H54 (cell line): ENCODE measurements at places on chromosomes 7 and 10.

GRCh38 chr10:128209862-128210214, 83.6 kb upstream of the MKI67 start:
- DNase-seq = no peak

GRCh38 chr7:137977173-137977572, 24.7 kb downstream of the CREB3L2 start:
- no peak for DNase-seq

GRCh38 chr7:149003018-149003417, 25.3 kb downstream of the PDIA4 start:
- no peak for DNase-seq

DNA sequence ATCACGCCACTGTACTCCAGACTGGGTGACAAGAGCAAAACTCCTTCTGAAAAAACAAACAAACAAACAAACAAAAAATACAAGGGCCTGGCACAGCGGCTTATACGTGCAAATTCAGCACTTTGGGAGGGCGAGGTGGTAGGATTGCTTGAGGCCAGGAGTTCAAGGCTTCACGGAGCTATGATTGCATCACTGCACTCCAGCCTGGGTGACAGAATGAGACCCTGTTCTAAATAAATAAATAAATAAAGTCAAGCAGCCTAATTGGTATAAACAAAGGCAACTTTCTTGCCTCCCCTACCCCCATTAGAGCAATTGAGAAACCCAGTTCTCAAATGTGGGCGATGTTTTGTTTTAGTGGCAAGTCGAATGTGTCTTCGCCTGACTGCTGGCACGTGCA, 26.3 kb upstream of the KPNA7 start:
- no peak for DNase-seq

- DNase-seq = peak; percentile 61
Measured at GRCh38 chr7:23235813-23236221, 10.8 kb upstream of the GPNMB start.

DNA sequence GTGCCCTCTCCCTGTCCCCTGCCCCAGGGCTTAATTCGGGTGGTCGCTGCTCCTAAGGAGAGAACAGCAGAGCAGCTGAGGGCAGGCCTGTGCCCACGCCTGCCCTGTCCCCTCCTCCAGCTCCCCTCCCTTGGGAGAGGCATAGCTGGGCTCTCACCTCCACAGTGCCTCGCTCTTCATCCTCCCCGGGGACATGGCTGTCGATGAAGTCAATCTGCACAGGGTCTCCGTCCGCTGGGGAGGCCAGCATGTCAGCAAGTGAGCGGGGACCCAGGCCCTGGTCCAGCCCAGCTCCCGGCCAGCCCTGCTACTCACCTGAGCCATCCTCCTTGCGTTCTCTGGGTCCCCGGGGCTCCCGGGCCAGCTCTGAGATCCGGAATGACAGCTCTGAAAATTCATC, 3.8 kb upstream of the SAP25 start:
- DNase-seq = no peak

DNA sequence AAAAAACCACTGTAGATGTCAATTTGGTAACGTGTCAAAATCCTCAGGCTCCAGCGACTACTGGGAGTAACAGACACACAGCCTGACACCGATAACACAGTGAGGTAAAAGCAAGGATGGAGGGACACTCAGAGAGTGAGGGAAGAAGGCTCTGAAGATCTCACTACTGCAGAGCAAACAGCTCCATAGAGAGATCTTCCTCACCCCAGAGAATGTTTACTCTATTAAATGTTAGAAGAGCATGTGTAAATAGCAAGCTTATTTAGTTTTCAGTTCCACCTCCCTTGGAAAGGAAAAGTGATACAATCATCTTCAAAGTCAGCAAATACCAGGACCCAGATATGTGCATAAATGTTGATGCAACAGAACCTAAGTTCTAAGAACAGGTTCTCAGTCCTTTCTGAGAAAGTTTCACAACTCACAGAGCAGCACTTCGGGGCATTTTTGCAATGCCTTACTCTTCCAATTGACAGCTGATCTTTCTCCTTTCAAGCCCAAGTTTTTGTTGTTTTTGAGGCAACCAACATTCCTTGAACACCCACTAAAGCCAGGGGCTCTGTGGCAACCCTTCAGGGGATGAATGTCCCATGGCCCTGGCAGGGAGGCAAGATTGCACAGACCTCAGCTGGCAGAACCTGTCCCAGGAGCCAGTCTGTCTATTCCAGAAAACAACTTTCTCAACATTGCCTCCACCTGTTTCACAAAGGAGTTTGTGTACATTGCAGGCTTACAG, 177.4 kb downstream of the SFMBT2 start:
- no peak for DNase-seq

- no peak for DNase-seq
Measured at GRCh38 chr7:138570715-138571114, 110.7 kb downstream of the TRIM24 start.

DNA sequence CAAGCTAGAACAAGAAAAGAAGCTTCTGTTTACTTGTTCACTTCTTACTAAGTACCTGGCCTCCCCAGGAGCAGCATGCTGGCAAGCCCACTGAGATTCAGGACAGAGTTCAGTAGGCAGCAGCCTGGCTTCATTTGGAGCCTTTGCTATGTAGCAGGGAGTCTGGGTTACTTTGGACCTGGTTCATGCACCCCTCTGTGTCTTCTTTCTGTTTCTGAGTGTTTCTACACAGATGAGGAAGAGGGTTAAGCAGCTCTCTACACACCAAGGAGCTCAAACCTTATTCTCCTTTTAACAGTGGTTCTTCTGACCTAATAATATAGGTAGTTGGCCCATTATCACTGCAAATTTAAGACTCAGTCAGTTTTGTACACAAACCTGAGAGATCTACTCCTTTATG, 152.9 kb downstream of the ARID5B start:
- no peak for DNase-seq

- no peak for DNase-seq
Measured at GRCh38 chr7:83608716-83609115, 40.2 kb downstream of the SEMA3E start.

DNA sequence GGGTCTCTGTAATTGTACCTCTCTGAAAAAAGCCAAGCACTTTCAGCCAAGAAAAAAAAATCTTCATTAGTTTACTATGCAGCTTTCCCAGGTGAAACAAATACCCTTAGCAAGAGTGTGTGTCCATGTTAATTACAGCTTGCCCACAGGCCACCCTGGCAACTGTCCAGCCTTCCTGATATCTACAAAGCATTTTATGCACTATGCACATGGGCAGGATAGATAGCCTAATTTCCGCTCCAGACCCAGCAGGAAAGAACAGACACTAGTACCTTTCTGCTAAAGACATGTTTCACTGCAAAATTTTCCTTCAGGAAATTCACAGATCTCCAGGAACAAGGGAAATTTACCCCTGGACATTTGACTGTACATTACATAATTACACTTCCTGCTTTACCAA, 24.4 kb downstream of the CACNA2D1 start:
- no peak for DNase-seq

DNA sequence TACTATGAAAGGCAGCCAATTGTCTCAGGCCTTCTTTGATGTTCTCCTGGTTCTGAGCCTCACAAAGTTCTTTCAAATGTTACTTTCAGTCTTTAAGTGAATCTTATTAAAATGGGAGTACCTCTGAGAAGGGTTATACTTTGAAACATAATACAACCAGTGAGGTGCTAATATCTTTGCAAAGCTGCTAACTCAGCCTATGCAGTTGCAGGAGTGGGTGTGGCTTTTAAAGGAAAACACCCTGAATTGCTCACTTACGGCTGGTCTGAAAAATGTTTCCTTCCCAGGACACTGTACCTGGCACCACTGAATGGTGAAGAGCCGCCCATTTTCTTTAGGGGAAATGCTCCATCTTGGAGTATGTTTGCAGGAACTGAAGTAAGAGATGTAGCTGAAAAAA, 130.9 kb downstream of the CHN2 start:
- DNase-seq = no peak

- DNase-seq = no peak
Measured at GRCh38 chr10:16909271-16909767, 92.1 kb upstream of the RSU1 start.

DNA sequence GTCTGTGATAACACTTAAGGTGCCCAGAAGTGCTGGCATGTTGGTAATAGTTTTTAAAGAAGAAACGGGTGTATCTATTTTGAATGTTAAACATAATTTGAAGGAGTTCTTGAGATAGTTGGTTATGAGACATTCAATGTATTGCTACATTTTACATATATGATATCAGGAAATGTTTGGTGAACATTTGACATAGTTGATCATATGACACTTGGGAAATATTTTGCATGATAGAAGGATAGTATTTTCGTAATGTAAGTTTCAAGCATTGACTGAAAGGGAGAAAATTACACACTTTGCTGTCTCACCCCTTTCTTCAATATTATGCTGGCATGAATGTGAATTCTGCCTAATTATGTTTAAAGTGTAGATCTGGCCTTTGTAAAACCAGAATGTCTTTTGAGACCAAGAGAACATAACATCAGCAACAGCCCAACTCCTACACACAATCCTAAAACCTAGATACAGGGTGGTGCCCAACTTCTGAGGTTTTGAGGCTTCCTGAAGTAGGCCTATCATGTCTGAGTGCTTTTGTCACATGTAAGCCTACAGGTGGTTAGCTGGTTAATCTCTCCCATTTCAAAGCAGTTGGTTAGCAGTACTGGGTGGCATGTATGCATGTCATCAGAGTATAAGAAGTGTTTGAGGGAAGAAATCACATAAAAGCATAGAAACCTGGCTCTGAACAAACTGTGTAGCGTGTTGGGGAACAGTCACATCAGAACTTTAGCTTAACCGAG, 2.1 kb downstream of the ADD3 start:
- no peak for DNase-seq

DNA sequence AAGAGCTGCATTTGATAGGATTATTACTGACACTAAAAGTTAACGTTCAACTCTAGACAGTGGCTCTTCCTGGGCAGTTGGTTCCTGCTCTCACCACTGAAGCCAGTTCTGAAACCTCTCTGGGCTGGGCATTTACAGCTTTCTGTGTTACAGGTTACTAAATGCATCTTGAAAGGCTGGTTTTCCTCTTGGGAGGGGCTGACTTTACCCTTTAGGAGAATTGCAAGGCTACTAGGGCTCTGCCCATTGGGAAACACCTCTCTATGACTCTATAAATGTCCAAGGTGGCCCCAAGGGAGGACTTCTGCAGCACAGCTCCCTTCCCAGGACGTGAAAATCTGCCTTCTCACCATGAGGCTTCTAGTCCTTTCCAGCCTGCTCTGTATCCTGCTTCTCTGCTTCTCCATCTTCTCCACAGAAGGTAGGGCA, at the start of gene GPR15LG:
Gene GPR15LG, plus strand, starts transcription at position 301 of the 429 bp plus-strand sequence. Its CDS starts 51 bp downstream, at position 352.
- DNase-seq = no peak

DNA sequence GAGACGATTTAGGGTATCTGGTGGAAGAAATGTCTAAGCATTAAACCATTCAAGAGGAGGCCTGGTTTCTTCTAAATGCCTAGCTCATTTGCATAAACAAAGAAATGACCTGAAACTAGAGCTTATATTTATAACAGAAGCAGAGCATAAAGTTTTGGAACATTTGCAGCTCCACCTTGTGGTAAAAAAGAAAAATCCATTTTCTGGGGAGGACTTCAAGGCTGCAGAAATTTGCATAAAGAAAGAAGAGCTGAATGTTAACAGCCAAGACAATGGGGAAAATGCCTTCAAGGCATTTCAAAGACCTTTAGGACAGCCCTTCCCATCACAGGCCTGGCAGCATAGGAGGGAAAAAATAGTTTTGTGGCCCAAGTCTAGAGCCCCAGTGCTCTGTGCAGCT, 362.0 kb downstream of the ZNF248 start:
- DNase-seq = no peak

GRCh38 chr10:110163192-110163773, 44.1 kb upstream of the MXI1 start:
- DNase-seq = no peak

DNA sequence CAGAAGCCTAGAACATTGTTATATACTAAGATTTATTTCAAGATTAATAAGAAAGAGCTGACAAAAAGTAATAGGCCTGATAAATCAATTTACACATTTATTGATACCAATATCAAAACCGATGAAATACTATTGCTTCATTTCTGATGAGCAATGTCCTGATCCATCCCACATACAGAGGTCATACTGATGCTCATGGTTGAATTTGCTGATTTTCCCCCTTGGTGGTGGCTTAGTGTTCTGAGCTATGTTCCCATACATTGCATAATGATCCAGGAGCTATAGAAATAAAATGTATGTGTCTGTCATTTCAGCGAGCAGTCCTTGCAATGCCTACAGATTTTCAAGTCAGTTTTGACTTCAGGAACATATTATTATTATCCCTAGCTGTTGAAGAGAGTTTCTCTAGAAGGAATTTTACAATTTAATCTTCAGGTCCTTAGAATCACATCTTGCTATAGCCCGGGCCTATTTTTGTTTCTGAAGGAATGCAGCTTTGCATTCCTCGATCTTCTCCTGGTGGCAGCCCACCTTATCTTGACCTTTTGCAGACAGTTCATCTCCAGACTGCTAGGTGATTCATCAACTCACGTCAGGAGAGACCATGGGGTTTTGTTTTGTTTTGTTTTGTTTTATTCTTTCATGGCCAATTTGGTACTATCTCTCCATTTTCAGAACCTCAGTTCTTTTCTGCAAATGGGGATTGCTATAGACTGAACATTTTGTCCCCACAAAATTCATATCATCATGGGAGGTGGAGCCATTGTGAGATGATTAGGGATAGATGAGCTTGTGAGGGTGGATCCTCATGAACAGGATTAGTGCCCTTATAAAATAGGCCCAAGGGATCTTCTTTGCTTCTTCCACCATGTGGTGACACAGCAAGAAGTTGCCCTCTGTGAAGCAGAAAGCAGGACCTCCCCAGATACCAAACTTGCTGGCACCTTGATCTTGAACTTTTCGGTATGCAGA, 465.6 kb upstream of the IGFBP3 start:
- DNase-seq = no peak

- DNase-seq = no peak
Measured at GRCh38 chr7:1302936-1303335, 70.3 kb downstream of the UNCX start.

DNA sequence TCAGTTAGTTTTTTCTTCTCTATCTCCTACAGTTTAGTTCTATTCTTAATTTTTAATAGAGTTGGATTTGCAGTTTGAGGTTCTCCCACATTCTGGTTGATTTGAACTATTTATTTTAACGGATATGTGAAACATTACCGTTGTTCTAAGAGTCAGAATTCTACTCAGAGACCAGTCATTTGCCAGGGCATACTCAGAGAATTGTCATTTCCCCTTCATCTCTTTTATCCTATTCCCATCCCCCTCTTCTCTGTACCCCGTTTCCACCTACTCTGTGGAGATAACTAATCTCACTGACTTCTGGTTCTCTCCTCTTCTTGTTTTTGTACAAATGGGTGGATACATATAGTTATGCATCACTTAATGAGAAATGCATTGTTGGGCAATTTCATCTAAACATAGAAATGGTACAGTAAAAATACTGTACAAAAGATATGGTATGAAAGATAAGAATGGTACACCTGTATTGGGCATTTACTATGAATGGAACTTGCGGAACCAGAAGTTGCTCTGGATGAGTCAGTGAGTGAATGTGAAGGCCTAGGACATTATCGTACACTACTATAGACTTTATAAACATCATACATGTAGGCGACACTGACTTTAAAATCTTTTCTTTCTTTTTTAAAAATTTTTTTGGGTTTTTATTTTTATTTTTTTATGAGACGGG, 53.1 kb downstream of the INPP5F start:
- DNase-seq = no peak
